ENCODE measurements at places on chromosomes 16 and 17. TPM values are rescaled to one million over a fixed set of nuclear protein-coding genes. Genes with fewer than 3 reads are reported as not detected.

GSE1 gene
- total RNA-seq, result 80.8 TPM

CANT1 gene
- total RNA-seq, result 23.1 TPM

CTF1 gene
- total RNA-seq, result 3.2 TPM

FBXL19 gene
- 21.4 TPM for total RNA-seq

C17orf100 gene
- total RNA-seq, result 3.2 TPM

PTX4 gene
- not detected for total RNA-seq

MT1F gene
- total RNA-seq, result 16.0 TPM

WBP2 gene
- total RNA-seq, result 54.3 TPM

STH gene
- not detected for total RNA-seq

TNFRSF13B gene
- not detected for total RNA-seq

DNA sequence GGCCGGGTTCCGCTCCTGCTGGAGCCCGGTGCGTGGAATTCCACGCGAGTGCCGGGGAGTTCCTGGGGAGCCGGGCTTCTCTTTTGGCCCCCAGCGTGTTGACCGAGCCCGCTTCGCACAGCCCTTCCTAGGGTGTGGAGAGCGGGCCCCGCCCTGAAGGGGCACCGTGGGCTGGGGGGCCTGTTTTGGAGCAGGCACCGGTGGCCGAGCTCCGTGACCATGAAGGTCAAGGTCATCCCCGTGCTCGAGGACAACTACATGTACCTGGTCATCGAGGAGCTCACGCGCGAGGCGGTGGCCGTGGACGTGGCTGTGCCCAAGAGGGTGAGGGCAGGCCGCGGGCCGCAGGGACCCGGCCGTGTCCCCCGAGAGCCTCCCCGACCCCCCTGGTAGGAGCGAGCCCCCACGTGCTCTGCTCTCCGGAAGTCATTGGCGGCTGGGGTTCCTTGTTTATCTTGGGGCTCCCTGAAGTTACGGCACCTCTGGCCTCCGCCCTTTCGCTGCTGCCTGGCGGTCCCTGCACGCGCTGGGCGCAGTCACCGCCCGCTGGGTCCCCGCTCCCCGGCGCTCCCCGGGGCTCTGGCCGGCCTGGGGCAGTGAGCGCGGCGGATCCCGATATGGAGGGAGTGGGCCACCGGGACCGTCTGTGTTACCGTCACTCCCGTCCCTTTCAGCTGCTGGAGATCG is 528 bp downstream of the HAGHL start:
- no peaks in the 10 kb centered on the region for H3K36me3 ChIP-seq
- peak overlapping the region; percentile 10 for H3K27ac ChIP-seq
- peaks cover 37% of the 10 kb centered on the region for H3K4me1 ChIP-seq

GRCh38 chr17:63405741-63406261 is 40.3 kb downstream of the CYB561 start:
- no peak for DNase-seq
- no peaks in the 10 kb centered on the region for H3K4me1 ChIP-seq
- no peaks in the 10 kb centered on the region for H3K36me3 ChIP-seq

DNA sequence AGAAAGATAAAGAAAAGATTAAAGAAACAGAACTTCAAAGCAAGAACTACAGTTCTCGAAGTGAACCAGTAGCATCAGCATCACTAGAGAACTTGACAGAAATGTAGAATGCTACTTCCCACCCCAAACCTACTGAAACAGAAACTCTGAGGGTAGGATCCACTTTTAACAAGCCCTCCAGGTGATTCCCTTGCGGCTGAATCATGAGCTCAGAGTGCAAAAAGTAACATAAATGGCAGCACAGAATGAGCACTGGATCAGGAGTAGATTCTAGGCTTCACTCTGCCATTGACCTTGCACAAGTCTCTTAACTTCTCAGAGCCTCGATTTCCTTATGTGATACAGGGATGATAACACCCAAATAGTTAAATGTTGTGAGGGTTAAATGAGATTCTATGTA is 5.8 kb downstream of the TOM1L2 start:
- H3K36me3 ChIP-seq, result no peaks in the 10 kb centered on the region
- H3K4me3 ChIP-seq, result no peak overlapping the region
- H3K4me1 ChIP-seq, result peaks cover 72% of the 10 kb centered on the region
- DNase-seq, result no peak

- no peak overlapping the region for H3K4me3 ChIP-seq
- H3K27me3 ChIP-seq, result no peaks in the 10 kb centered on the region
- no peak for DNase-seq
- no peaks in the 10 kb centered on the region for H3K36me3 ChIP-seq
These were observed 74.5 kb upstream of the MYOCD start for GRCh38 chr17:12591021-12591735.

DNA sequence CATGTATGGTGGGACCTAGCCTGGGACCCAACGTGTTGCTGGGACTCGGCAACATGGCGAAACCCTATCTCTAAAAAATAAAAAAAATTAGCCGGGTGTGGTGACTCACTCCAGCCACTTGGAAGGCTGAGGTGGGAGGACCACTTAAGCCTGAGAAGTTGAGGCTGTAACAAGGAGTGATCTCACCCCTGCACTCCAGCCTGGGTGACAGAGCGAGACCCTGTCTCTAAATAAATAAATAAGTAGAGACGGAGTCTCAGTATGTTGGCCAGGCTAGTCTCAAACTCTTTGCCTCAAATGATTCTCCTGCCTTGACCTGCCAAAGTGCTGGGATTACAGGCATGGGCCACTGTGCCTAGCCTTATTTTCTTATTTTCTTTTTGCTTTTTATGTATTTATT is 10.1 kb upstream of the CNP start:
- H3K4me1 ChIP-seq, result no peaks in the 10 kb centered on the region
- no peak overlapping the region for H3K4me3 ChIP-seq
- no peaks in the 10 kb centered on the region for H3K27me3 ChIP-seq
- no peak for DNase-seq

DNA sequence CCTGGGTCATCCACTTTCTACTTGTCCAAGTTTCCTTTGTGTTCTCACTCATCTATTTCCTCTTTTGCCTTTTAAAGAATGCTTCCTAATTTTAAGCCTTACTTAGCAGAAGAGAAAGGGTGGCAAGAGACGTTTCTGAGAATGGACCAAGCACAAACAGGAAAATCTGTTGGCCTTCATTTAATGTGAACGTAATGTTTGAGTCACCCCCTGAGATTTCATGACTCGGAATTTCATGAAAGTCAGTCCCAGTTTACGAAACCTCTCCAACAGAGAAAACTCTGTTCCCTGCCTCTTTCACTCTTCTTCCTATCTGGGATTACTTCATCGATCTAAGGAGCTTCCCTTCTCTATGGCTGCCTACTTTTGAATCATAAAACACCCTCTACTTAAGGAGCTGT is at the start of gene CD300E:
Gene CD300E (minus strand): TSS at position 46 of the 401 bp plus-strand sequence. CDS start 117 bp downstream, outside the sequence.
- no peak within 1 kb of the TSS for H3K27ac ChIP-seq
- no peak for DNase-seq
- no peak within 1 kb of the TSS for H3K4me3 ChIP-seq
- H3K4me1 ChIP-seq, result no peaks in the 10 kb centered on the region

DNA sequence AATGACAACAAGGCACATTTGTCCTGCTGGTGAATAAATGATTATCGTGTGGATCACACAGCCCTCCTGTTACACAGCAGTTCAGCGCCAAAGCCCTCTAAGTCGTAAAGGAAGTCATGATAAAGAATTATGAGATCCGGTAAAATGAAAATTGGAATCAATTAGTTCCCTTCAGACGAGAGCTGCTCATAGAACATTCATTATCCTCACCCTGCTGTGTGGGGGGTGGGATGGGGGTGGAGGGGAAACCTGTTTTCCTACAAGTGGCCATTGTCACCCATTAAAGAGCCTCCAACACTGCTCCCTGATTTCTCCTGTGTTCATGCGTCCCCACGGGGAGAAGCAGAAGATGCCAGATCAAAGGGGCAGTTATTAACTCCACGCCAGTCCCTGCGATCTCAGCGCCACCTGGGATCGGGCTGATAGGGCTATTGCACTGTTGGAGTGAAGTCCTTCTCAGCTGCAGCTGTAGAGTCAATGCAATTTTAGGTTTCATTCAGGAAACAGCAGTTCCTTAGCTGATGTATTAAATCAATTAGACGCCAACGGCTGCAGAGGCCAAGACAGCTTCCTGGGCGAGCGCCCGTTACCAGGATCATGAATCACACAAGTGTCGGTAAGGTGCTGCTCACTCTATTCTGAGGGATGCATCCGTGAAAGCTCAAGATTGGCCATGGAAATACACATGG is 19.2 kb upstream of the CACNG4 start:
- no peaks in the 10 kb centered on the region for H3K27me3 ChIP-seq
- no peak overlapping the region for H3K4me3 ChIP-seq
- peaks cover 17% of the 10 kb centered on the region for H3K4me1 ChIP-seq
- no peaks in the 10 kb centered on the region for H3K36me3 ChIP-seq
- no peak for DNase-seq

DNA sequence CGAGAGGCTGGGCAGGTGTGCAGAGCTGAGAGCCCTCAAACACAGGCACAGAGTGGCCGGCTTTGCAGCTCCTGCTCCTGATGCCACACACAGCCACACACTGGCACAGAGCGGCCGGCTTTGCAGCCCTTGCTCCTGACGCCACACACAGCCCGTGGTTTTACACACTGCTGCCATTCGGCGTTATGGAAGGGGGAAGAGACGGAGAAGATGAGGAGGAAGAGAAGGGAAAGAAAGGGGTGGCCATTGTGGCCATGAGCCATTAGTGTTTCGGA is 26.8 kb downstream of the WSCD1 start:
- H3K36me3 ChIP-seq, result no peaks in the 10 kb centered on the region
- no peak for DNase-seq
- H3K27ac ChIP-seq, result no peak overlapping the region

- peaks cover 31% of the 10 kb centered on the region for H3K4me1 ChIP-seq
- peak overlapping the region; percentile 88 for H3K4me3 ChIP-seq
- DNase-seq, result no peak
- H3K27ac ChIP-seq, result peak overlapping the region; percentile 83
These were observed 1.3 kb upstream of the KCTD13 start for GRCh38 chr16:29927070-29927905.

DNA sequence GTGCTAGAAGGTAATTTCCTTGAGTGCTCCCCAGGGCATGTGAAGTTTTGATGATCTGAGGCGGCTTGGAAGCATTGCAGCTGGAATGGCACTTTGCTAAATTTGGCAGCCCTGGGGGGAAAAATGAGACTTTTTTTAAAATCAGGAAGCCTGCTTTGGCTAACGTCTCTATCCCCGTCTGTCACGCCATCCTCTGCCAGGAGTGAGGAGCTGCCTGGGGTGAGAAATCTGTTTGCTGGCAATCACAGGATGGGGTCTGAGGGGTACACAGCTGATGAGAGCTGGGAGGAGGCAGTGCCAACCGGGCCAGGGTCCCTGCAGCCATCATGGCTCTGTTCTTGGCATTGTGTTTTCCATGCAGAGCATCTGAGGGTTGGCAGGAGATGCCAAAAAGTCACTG is 2.0 kb downstream of the ABCC12 start:
- H3K36me3 ChIP-seq, result no peaks in the 10 kb centered on the region
- DNase-seq, result no peak
- no peaks in the 10 kb centered on the region for H3K27me3 ChIP-seq
- no peak overlapping the region for H3K4me3 ChIP-seq

DNA sequence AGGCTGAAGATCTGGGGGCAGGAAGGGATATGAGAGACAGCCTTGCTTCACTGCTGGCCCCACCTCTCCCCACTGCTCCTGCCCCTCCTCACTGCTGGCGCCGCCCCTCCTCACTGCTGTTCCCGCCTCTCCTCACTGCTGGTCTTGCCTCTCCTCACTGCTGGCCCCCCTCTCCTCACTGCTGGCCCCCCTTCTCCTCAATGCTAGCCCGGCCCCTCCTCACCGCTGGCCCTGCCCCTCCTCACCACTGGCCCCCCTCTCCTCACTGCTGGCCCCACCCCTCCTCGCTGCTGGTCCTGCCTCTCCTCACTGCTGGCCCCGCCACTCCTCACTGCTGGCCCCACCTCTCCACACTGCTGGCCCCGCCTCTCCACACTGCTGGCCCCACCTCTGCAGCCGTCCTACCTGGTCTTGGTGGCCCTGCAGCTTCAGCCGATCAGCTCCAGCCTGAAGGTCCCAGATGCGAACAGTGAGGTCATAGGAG is 9.5 kb upstream of the PAM16 start:
- no peak overlapping the region for H3K4me3 ChIP-seq
- no peak overlapping the region for H3K27ac ChIP-seq
- H3K4me1 ChIP-seq, result peaks cover 5% of the 10 kb centered on the region
- H3K36me3 ChIP-seq, result no peaks in the 10 kb centered on the region
- H3K27me3 ChIP-seq, result no peaks in the 10 kb centered on the region
- DNase-seq, result no peak

DNA sequence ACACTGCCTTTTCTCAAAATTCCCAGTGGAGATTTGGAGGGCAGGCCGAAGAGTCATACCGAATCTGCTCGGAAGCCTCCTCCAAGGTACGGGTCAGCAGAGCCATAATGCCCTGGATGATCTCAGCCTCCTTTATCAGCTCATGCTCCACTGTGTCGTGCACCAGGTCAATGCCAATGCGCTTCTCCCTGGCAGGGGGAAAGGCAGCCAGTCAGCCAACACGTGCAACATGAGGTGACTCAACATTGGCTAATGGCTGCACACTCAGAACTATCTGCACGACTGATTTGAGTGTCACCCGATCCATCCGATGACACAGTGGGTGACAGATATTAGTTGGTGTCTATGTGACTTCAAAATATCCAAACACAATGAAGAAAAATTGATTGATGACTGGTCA is 15.8 kb downstream of the TEKT1 start:
- DNase-seq, result no peak
- no peak overlapping the region for H3K27ac ChIP-seq

GRCh38 chr17:58532555-58532951 is 18.1 kb upstream of the MTMR4 start:
- no peaks in the 10 kb centered on the region for H3K27me3 ChIP-seq
- H3K4me1 ChIP-seq, result peaks cover 7% of the 10 kb centered on the region
- DNase-seq, result no peak

DNA sequence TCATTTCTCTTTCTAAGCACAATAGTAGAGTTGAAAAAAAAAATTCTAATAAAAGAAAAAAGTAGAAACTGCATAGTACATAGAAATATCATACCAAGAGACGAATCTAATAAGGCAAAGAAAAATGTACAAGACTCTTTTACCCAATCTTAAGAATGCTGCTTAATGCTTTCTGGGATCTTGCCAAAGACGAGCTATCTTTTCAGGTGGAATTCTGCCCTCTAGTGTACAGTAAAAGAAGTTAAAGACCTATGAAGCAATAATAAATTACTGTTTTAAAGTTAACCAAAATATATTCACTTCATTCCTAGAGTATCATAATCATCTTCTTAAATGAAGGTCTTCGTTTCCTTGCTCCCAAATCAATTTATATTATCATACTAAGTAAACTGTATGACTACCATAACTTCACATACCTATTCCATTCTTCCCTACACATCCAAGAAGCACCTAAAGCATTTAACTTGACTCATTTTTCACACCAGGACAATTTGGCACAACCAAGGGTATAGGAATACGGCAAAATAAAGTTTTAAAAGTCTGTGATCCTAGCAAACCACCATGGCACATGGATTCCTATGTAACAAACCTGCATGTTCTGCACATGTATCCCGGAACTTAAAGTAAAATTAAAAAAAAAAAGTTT is 47.7 kb downstream of the CFDP1 start:
- no peak overlapping the region for H3K4me3 ChIP-seq
- no peaks in the 10 kb centered on the region for H3K27me3 ChIP-seq
- no peak overlapping the region for H3K27ac ChIP-seq
- no peak for DNase-seq

All from vagina (tissue), 2 donors.